ENCODE measurements at places on chromosomes 5 and 9.
A peak's percentile ranks its signal among the peaks of the same experiment; 100 is the strongest.

GRCh38 chr9:94139672-94140417, 55.6 kb downstream of the PTPDC1 start:
- DNase-seq: peak; percentile 34

GRCh38 chr5:178285399-178286225, 53.0 kb upstream of the PHYKPL start:
- no peak for DNase-seq

GRCh38 chr9:134396258-134396742, 70.0 kb downstream of the RXRA start:
- no peak for DNase-seq

DNA sequence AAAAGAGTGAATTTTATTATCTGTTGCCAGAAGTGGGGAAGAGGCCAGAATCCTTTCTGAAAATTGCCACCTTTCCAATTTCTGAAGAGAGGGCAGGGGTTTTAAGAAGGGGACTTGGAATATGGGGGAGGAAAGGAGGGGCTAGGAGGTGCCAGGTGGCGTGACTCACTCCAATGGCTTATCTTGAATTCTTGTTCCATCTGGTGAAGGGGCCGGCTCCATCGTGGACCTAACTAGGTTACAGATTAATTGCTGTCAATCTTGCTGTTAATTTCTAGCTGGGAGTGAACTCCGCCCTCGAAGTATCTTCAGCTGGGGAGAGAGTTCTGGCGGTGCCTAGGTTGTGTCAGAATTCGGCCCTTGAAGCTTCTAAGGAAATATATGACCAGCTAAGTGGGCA, 138.7 kb downstream of the YTHDC2 start:
- DNase-seq: no peak

DNA sequence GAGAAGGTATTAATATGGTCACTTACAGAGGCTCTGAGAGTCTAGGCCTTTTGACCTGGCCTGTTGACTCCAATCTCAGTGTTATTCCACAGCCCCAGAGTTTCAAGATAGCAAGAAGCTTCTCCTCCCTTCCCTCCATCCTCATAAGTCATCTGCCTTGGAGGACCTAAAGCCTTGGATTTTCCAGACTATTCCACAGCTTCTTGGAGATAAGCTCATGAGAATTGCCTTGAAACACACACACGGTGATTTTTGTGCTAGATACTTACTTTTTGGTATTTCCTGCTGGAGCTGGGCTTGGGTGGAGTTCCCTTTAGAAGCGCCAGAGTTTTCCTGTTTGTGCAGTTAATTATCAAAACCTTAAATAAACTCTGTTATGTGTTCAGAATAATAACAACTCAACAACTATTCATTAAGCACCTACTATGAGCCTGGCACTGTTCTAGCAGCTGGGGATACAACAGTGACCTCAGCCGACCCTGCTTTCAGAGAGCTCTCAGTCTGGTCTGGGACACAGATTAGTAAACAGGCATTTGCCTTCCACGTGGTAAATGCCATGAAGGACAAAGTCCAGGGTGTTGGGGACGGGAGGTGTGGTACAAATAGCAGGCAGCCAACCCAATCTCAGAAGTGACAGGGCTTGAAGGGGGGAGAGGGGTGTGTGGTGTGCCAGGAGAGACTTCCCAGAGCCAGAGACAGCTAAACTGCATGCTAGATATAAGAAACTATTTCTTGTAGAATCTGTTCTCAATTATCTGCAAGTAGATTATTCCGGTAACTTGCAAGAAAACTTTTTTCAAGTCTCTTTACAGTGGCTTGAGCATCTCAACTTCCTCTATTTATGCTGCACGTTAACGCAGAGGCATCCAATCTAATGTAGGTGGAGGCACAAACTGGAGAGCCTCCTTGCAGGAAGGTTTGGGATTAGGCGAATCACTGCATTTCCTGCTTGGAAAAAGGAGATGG, 55.9 kb upstream of the KLF9 start:
- DNase-seq: no peak

GRCh38 chr5:170751631-170752030, 31.9 kb upstream of the GABRP start:
- DNase-seq: no peak

DNA sequence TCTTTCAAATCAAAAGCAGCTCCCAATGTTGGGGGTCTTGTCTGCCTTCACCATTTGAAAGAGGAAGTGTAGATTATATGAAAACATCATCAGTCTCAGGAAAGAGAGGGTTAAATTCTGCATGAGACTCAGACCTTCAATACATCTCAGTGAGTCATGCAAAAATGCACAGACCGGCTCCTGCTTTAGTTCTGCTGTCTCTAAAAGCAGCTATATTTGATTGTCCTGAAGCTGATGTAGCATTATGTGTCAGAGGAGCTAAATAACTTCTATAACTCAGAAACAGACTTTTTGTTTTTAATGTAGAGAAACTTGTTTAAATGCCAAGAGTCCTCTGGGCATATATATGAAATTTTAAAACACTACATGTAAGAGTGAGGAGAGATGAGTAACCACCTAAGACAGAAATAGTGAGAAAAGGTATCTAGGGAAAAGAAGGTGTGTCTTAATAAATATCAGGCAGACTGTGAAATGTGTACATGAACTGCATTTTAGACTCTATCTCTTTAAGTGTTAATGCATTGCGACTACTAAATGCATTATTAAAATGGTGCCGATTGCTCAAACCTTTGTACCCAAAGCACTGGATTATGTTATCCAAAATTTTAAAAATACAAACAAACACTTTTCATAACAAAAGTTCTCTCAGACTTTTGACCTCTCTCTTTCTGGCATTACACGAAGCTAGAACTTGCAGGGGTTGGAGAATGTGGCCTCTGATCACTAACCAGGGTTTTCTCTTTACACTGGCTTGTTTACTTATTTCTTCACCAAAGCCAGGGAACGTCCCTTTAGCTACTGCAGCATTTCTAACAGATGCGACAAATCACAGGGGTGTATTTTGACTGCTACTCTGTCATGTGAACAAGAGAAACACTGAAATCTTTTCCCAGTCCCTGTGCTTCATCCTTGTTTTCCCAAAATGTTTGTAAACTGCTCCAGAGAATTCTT, 302.3 kb downstream of the ARL15 start:
- DNase-seq: no peak

DNA sequence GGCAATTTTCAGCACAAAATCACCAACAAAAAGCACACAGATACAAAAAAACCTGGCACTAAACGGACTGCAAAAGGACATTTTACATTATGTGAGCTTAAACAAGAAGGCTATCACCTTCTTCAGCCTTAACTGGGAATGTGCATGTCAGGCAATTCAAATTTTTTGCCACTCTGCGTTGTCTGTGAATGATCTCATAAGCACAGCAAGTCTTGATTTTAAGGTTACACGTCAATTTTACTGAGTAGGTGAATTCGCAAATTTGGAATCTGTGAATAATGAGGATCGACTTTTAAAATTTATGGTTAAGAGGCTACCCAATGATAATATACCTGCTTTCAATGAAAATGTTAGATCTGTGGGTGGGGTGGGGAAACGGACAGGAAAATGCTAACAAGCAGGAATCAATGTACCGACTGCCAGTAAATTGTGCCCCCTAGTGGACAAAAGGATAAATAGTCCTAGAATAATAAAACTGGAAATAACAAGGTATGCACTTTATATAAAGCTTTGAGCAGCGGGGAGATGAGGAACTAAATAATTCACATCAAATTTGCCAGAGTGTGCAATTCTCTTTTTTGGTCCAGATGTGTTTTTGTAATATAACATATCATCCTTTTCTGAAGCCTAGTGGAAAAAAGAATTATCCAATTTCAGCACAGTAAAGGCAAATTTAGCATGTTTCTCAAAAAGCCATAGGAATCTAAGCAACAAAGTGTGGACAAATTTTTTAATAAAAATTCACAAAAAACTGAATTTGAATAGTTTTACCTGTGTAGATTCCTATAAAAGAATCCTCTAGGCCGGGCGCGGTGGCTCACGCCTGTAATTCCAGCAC, 20.5 kb downstream of the EQTN start:
- no peak for DNase-seq

DNA sequence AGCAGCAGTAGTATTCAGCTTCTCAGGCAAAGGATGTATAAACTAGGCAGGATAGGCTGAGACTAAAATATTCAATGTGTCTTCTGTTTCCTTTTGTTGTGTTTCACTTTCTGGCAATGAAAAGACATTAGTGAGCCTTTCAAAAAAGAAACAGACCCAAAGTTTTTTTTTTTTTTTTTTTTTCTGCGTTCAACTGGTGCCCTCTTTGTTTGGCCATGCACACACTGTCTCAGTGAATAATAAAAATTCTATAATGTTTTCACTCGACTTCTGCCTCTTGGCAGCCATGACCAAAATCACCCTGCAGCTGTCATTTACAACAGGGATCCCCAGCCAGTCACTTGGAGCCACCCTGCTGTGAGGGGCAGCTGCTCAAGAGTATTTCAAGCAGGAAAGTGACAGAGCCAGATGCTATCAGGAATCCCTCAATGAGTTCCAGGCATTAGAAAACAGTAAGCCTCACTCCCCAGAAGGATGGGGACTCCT, 44.0 kb upstream of the MAN2A1 start:
- no peak for DNase-seq

- no peak for DNase-seq
Measured at GRCh38 chr9:95177617-95178016, 139.9 kb downstream of the FANCC start.

DNA sequence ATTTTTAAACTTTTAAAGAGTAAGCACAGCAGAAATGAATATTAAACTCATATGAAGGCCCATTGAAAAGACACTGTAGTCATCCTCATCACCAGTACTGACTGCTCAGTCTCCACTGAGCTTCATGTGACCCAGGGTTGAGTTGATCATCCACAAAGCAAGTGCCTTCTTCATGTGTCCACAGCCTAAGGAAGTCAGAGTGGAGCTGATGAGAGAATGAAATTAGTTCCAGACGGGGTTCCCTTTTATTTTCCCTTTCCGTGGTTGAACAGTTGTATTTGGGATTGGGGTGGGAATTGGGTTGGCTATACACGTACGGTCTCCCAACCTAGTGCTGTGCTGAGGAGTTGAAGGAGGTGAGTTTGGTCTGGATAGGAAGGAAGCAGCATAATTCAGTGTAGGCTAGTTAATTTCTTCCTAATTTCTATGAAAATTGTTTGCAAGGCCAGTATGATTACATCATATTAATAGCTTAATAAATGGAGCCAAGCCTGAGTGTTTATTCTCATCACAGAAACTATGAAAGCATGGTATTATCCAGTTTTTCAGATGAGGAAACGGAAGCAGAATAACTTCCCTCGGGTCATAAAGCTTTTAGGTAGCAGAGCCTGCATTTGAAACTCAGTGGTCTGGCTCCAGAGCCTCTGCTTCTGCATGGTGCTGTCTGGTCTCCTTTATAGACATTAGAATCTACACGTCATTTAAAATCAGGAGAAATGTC, 103.9 kb upstream of the DMRT1 start:
- no peak for DNase-seq

- DNase-seq: no peak
Measured at GRCh38 chr5:56110646-56111403, 116.1 kb upstream of the IL6ST start.

DNA sequence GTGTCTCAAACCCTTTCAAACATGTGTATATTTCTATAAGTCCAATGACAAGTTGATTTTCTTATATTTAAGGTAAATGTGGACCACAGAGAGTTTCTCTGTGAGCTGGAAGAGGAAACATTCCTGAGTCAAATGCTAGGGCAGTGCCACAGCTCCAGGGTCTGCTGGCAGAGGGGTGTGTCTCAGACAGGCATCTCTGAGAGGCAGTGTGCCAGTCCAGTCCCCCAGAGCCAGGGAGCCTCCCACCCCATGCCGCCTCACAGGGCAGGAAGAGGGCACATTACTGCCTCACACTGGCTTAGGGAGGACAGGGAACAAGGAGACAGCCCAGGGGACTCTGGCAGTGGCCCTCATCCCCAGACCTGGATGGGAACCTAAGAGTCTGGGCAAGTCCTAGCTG, 120.2 kb downstream of the TENT4A start:
- DNase-seq: no peak

DNA sequence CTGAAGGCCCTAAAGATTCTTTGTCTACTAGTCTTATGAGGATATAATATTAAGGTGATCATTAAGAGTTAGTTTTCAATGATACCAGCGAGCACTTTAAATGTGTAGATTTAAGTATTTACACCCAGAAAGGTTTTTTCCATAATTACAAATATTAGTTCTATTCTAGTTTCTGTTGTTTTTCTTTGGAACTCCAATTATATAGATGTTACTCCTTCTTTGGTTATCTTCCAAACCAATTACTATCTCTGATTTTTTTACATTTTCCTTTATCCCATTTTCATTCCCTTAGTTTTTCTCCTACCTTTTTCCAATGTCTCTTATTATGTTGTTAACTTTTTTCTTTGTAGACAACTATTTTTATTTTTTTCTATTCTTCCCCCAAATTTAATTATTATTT, 355.1 kb downstream of the KCNN2 start:
- no peak for DNase-seq

DNA sequence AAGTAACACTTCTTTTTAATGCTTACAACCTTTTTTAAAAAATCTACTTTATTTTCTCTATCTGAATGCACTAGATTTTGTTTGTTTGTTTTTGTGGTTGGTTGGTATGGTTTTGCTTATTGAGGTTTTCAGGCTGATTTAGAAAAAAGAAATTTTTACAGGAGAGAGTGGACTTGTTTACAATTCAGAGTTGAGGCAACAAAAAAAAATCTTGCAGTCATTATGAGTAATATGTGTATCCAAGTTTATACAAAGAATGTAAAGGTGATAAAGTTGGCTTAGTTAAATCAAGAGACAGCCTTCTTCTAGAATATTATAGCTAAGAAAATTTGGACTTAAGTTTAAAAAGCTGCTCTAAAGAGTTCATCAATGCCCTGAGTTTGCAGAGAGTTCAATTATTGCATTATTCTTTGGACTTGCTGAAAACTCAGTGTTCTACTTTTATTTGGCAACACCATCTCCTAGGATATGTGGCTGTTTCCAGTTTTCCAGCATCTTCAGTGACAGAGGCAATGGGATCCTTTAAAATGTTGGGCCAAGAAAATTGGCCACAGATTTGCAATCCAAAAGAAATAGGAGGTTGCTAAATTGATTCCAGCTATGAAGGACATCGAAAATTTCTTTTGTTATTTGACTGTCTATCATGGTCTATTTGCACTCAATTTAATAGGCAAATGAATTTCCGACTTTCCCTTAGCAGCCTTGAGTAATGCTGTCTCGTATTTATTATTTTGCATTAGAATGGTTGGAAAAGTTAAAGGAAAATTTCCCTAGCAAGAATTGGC, 10.7 kb downstream of the STK32A start:
- DNase-seq: no peak

- DNase-seq: peak; percentile 81
Measured at GRCh38 chr5:72005671-72006070, 101.6 kb upstream of the MAP1B start.

All from SK-MEL-5 (cell line).